Muscle of leg (tissue), 16 donors: ENCODE measurements at places on chromosomes 7 and 10.

- no peak for DNase-seq
Observed at GRCh38 chr10:71623098-71623985, 96.2 kb downstream of the C10orf105 start.

- no peak for DNase-seq
Observed at GRCh38 chr10:110850099-110850498, 21.6 kb upstream of the PDCD4 start.

- DNase-seq = peak; percentile 66
Observed at GRCh38 chr7:106865130-106866041, at the start of gene PIK3CG. Gene PIK3CG, plus strand, starts transcription at chr7:106865282. Its CDS starts 2,280 bp downstream, at chr7:106867562.

DNA sequence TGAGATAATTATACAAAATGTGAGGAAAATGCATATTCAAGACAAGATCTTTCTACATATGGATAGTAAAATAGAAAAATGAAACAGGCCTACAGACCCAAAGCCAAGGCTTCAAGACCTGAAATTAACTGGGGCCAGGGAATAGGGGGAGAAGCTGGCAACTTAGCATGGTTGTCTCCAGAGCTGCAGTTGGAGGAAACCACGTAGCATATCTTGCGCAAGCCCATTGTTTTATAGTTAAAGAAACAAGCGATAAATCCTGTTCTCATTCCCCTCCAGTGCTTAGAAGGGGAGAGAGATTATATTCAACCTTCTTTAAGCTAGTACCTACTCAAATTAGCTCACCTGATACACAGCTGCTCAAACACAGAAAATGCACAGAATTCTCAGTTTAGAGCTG, 197.1 kb downstream of the SORCS1 start:
- no peak for DNase-seq

- DNase-seq = no peak
Observed at GRCh38 chr7:94276795-94277194, 117.9 kb upstream of the COL1A2 start.

- DNase-seq = no peak
Observed at GRCh38 chr7:33471636-33472242, 342.4 kb downstream of the BBS9 start.

DNA sequence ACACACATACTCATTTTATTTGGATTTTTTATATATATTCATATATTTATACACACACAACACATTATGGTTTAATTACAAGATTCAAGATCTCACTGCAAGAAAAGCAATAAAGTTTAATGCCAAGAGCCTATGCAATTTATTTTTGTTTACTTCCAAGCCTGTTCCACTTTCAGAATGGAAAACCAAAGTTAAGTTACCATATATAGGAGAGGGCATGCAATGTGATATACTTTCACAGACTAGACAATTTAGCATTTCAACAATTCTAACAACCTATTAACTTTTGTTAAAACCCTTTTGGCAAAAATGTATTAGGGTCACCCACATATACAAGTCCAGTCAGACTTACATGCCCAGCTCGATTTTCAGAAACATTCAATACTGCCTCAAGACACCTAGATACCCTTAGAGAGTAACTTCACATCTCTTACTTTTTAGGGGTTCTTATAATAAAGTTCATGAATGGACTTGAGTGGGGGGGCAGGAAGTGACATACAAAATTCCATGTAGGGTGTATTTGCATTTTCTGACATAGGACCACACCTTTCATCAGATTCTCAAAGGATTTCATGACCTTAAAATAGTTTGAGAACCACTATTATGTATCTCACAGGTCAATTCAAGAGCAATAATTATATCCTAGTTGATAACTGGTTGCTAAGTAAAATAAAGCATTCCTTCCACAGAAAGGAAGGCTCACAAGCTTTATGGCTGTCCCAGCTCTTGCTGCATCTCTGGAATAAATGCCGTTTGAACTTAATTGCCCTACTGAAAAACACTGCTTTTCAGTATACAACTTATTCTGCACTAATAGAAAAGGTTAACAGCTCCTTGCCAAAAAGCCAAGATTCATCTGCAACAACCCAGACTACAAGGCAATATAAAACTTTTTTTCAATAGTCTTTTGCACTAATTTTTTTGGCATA, 2.5 kb downstream of the P4HA1 start:
- DNase-seq = peak; percentile 65

- no peak for DNase-seq
Observed at GRCh38 chr10:80787952-80788351, 250.2 kb downstream of the SH2D4B start.

DNA sequence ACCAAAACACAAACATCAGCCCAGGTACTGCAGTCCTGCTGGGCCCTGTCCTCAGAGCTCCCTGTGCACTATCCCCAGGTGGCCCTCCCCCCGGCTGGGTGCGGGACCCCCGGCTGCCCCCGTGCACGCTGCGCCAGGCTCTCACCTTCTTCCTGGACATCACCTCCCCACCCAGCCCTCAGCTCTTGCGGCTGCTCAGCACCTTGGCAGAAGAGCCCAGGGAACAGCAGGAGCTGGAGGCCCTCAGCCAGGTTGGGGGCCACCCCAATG, 14.3 kb downstream of the ATG9B start:
- DNase-seq = no peak

GRCh38 chr10:112981553-112981952, 31.5 kb downstream of the TCF7L2 start:
- DNase-seq = no peak

DNA sequence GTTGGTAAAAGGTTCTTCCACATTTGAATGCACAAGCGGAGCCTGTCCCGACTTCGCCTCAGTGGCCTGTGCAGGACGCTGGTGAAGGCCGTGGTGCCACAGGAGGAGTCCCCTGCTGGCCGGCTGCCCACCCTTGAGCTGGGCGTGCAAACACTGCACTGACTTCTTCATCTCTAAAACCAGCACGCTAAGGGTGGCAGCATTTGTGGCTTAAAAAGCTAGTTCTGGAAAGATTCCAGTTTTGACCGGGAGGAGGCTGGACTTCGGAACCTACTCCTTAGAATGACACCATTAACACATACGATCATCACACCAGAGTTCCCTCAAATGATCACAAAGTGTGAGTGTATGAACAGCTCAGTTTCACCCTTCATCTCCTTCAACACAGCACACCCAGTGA, 102.4 kb downstream of the SMURF1 start:
- no peak for DNase-seq

GRCh38 chr7:66211429-66211828, 6.3 kb downstream of the TPST1 start:
- DNase-seq = no peak

- DNase-seq = no peak
Observed at GRCh38 chr7:31937982-31938381, 132.2 kb downstream of the PDE1C start.

- no peak for DNase-seq
Observed at GRCh38 chr7:92625617-92626016, 35.4 kb upstream of the FAM133B start.

GRCh38 chr10:77319557-77319956, 318.1 kb downstream of the KCNMA1 start:
- peak; percentile 70 for DNase-seq

- DNase-seq = no peak
Observed at GRCh38 chr10:128630787-128631252, 504.6 kb upstream of the MKI67 start.

DNA sequence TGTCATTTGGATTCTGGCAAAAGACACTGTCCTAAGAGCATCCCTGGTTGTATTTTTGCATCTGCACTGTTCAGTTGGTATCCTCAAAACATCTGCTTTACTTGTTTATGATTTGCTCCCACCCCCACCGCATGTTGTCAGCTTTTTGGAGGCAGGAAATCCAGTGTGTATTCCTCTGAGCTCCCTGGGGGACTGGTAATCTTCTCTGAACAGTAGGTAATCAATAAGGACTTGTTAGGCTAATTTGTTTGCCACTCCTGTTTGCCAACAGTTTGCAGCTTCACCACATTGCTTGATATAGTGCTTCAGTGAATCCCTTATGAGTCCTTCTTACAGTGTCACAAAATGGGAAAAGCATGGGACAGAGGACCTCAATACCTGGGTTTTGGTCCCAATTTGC, 49.1 kb downstream of the FEZF1 start:
- DNase-seq = no peak

DNA sequence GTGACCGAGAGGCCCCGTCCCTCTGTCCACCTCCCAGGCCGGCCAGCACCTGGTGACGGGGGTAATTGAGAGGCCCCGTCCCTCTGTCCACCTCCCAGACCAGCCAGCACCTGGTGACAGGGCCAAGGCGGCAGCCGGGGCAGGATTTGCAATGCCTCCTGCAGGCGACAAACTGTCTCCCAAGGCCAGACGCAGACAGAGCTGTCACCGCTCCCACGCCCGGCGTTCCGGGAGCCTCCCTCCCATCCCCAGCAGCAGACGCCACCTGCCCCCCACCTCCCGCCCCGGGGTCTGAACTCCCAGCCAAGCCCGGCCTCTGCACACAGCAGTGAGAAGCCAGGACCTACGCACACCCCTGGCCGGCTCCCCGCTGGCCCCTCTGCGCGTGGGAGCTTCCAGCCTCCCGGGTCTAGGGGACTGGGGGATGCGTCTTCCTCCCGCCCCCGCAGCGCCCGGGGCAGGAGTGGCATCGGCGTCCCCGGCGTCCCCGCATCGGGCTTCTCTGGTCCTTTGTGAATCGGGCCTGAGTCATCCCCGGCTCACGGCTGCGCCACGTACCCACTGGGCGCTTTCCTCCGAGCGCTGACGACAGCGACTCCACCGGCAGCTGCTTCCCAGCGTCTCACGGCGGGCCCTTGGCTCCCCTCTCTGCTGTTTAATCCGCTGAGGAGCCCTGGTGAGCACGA, 95.1 kb upstream of the DIP2C start:
- peak; percentile 79 for DNase-seq

DNA sequence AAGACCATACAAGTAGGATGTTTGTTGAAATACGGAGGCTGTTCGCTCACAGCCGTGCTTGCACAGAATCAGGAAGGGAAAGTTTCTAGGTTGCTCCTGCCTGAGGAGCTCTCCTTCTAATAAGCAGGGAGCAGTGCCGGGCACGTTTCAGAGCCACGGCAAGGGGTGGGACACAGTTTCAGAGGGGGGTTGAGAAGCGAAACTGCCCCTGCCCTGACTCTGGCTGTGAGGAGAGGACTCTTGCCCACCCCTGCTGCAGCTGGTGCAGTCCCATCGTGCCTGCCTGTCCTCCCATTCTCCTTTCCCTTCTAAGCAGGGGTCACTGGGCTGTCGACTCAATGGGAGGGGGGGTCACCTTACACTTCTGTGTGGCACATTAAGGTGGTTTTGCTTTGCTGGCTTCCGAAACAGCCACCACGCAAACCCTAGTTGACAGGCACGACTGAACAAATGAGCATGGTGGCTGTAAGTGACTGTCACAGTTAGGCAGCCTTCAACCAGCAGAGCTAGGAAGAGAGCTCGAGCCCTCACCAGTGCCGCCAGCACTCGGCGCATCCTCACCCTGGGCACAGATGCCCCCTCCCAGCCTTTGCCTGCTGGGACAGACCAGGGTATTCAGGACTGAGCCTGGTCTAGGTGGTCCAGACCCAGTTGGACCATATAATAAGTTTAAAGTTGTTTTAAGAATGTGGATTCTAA, 37.5 kb downstream of the ZNF467 start:
- no peak for DNase-seq

DNA sequence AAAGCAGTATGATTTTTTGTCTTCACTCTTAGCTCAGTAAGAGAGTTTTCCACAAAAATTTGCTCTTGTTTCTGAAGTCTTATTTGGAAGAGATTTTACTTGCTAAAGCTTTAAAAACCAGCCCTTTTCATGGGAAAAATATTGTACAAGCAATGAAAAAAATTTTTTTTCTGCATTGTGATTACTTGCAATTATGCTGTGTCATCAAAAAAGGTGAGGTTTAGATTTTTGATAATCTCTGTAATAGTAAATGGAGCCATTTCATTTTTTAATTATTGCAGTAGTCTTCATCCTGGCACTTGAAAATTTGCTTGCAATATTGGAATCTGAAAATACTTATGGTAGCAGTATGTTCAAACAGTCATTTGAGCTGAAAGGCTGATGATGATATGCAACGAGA, 447.4 kb downstream of the SH2D4B start:
- no peak for DNase-seq

DNA sequence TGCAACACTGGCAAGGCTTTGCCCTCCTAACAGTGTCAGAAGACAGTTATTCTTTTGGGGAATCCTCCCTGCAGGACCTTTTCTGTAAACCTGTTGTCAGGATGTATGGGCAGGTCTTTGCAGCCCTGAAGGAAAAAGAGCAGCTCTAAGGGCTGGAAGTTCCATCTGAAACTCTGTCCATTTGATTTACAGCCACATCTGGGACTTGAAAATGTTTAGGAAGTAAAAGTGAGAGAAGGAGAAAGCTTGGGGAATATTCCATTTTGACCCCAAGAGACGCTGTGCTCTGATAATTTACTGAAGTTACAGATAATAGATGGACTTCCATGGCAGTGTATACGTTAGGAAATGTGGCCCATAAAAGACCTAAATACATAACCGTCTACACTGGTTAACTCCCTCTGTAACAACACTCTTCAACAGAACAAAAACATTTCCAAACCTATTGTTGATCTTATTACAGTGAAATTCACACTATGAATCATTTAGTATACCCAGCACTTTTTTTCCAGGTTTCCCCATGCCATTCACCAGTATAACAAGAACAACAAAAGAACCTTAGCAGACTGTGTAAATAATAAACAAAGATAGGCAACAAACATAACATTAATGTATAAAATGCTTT, 89.1 kb downstream of the KIAA1549 start:
- DNase-seq = peak; percentile 52

DNA sequence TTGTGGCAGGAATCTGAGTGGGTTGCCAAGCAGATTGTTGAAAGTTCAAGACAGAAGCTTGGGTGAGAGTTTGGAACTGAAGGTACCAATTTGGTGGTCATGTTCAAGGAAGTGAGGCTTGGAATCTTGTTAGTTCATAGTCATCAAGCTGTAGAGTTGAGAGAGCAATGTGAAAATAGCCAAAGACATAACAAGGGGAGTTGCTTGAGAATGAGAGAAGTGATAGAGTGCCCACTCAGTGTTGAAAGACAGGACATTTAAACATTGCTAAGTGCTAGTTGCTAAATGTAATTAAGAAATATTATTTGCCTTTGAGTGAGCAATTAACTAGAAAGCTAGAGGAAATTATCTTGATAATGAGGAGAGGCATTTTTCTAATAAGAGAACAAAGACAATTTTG, 17.0 kb downstream of the ITGB8 start:
- DNase-seq = no peak

GRCh38 chr7:19932549-19933249, 159.3 kb upstream of the TMEM196 start:
- DNase-seq = no peak
